ENCODE measurements at places on chromosomes 5 and 9.

DNA sequence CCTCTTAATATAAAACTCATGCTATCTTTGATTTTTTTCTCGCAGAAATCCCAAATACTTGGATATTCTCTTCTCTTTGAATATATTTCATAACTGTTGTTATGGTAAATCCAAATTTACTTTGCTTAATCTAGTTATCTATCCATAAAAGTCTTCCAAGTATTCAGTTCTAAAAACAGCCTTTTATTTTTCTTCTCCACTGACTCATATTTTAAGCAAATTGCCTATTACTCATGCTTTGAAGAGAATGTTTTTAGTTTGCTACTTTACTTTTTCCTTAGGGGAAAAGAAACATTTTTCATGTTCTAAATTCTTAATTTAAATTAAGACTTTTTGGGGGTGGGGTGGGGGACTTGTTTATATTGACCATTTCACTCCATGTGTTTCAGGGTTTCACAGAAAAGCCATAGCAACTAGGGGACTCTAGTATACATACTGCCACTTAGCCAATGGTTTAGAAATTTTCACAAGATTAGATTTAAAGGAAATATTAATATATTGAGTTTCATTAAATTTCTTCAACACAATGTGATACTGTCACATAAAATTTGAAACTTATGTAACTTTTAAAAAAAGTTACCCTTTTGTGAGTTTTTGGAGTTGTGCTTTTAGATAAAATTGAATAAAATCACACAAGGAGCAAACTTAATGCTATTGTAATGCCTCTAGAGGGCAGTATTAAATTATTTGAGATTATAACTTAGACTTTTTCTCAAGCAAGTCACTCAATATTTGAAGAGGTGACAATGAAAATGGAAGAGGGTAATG is 545.8 kb upstream of the ARRDC3 start:
- no peak for DNase-seq

DNA sequence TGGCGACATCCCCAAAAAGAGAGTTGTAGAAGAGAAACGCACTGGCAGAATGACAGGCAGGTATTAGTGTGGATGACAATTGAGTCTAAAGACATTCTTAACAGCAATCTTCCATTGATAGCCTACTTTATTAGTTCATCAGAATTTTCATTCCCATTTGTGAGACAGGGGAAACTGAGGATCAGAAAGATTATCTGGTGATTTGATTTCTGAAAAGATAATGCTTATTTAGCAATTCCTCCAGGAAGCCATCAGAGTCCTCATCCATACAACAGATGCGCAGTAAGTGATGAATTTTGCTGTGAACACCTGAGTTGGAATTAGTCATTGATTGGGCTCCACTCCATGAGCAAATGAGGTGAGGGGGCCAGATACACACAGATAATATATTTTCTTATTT is 57.3 kb upstream of the ANKRD33B start:
- DNase-seq, result no peak

GRCh38 chr9:1087120-1087881 is 37.1 kb downstream of the DMRT2 start:
- no peak for DNase-seq

DNA sequence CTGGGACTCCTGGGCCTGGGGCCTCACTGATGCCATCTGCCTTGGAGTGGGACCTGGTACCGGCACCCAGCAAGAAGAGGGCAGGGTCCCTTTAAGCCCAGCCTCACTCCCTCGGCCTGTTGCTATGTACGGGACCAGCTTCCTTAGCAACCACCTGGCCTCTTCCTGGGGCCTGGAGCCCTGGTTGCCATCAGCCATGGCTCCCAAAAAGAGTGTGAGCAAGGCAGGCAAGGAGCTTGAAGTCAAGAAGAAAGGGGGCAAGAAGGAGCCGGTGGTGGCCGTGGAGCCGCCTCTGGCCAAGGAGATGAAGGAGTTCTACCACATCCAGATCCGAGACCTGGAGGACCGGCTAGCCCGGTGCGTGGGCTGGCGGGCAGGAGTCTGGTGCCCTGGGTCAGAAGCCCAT is at the start of gene CFAP157:
Gene CFAP157, plus strand, starts transcription at position 153 of the 406 bp plus-strand sequence. Its CDS starts 44 bp downstream, at position 197.
- DNase-seq, result no peak

DNA sequence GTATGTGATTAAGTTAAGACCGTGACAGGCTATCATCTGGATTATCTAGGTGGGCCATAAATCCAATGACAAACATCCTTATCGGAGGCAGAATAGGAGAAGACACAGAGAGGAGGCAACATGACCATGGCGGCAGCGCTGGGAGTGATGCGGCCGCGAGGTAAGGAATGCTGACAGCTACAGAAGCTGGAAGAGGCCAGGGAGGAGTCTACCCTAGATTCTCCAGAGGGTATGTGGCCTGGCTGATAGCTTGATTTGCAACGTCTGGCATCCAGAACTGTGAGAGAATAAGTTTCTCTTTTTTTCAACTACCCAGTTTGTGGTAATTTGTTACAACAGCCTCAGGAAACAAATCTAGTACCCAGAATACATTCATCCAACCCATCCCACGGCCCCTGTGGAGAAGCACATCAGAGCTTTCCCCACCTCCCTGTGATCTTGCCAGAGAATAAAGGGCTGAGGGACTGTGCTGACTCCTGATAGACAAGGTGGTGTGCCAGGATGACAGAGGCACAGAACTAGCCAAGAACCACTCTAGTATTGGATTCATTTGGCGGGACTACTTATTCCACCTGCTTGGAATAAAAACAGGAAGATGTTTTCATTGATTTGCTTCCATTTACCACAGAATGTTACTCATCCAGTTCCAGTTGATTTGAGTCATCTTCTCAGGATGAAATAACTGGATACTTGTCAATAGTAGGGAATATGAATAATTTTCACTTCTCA is 187.4 kb downstream of the MAN2A1 start:
- DNase-seq, result no peak

Data from stimulated activated CD4-positive, alpha-beta T cell treated with anti-CD3 and anti-CD28 coated beads, Interleukin-4, amount 100 ng/mL, for 4 hours (primary cell).